GM23338 (cell line): ENCODE measurements at places on chromosomes 13 and 19.
A peak's percentile ranks its signal among the peaks of the same experiment; 100 is the strongest.

GRCh38 chr13:75479102-75479740 lies 2.7 kb downstream of the TBC1D4 start:
- DNase-seq: no peak

DNA sequence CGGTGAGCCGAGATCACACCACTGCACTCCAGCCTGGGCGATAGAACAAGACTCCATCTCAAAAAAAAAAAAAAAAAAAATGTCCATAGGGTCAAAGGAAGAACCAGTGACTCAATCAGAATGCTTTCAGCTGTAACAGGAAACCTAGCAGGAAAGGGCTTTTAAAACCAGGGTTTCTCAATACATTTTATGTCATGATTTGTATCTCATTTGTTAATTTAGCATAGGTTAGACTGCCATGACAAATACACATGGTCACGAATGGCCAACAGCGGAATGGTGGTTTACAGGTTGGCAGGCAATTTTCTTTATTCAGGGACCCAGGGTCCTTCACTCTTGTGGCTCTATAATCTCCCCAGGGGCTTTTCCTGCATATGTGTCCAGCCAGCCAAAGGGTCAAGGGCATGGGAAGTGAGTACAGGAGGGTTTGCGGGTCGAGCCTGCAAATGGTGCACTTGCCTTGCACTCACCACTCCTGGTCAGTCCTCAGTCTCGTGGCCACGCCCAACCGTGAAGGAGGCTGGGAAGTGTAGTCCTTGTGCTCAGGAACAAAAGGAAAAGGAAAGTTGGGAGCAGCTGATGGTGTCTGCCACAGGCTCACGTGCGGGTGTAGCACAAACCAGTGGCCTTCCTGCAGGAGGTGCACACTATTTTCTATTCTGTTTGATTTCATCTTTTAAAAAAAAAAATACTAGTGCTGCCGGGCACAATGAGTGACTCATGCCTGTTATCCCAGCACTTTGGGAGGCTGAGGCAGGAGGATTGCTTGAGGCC lies 14.8 kb downstream of the DHX34 start:
- DNase-seq: peak; percentile 58

- DNase-seq: no peak
These were observed 1.0 kb upstream of the GTF2F1 start for GRCh38 chr19:6393983-6394412.

DNA sequence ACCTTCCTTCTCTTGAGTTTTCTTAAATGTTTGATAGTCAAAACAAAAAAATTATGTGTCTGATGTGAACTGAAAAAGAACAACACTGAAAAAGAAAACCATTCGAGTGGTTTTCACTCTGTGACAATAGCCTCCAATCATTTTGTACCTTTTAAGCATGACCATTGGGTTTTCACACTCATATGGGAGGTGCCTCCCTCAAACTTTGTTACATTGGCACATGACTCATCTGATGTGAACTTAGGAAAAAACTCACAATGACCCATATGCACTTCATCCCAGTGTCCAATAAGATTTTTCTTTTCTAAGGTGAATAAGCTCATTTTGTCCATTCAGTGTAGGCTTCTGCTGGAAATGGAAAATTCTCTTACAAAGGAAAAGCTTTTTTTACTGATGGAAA lies 66.6 kb upstream of the XPO4 start:
- DNase-seq: no peak
